Frontal cortex (tissue), 4 donors: ENCODE measurements at places on chromosomes 7 and 10. TPM values are rescaled to one million over a fixed set of nuclear protein-coding genes. Genes with fewer than 3 reads are reported as not detected.

HSPA12A gene
- total RNA-seq = 33.0 TPM

GRCh38 chr7:96823274-96823673 is 113.6 kb upstream of the SEM1 start:
- no peak for DNase-seq

DNA sequence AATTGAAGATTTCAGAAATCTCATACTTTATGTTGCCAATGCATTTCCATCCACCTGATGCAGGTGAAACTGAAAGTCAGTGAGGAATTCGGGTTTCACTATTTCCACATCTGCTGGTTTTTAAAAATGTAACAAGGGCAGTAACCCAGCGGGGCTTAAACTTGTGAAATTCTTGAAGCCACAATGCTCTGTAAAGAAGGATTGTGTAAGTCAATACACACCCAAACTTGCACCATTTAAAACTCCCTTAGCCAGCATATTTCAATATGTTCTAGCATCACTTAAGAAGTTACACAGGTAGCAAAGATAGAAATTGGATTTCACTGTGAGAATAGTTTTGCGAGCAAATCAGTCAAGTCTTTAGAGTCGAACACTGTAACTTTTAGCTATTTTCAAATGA is 386.1 kb downstream of the PLXDC2 start:
- no peak for DNase-seq

DNA sequence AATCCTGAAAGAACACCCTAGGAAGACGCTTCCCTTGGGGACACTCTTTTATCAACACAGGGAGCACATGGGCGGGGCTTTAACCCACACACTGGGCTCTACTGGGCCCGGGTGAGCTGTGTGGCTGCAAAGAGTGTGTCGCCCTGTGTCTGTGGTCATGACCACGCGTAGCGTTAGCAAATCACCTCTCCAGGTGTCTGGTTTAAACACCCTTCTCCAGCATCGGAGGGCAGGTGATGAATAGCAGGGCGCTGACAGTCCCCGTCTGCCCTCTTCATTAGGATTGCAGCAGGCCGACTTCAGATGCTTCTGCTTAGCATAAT is 127.7 kb downstream of the ADARB2 start:
- DNase-seq = no peak

- DNase-seq = peak; percentile 57
These were observed 487.7 kb downstream of the TYW1 start for GRCh38 chr7:67484244-67484751.

NPSR1 gene
- not detected for total RNA-seq

DNA sequence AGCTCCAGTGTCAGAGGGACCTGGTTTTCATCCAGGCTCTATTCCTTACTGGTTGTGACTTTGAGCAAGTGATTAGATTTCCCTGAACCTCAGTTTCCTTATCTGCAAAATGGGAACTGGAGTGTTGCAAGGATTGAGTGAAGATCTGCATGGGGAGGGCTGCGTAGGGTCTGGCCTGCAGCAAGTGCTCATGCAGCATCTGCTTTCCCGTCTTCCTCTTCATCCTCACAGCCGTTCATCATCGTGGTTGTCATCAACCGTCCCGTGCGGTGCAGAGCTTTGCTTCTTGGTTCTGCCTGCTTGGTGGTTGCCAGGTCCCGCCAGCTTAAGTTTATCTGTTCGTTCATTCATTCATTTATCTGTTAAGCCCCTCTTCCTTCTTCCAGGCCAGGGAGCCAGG is 135.0 kb downstream of the GRK5 start:
- no peak for DNase-seq

GRCh38 chr10:12852687-12853086 is 148.8 kb downstream of the CCDC3 start:
- no peak for DNase-seq

DNA sequence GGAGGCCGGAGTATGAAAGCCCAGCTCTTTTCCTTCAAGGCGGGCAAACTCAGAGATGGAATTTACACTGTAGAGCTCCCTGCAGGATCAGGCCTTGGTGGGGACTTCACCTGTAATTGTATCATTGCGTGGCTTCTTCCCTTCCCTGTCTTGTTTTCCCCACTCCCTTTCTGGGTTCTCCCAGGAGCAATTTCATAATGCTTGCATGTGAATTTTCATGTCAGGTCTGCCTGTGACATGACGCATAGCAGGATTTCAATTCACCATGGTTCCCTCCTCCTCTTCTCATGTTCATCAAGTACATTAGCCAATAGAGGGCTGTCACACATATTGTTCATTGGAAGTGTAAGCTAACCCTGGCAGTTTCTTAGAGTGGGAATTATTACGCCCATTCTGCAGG is 197.7 kb downstream of the RPS24 start:
- no peak for DNase-seq

GRCh38 chr7:41969561-41970105 is 266.7 kb upstream of the INHBA start:
- no peak for DNase-seq

DNA sequence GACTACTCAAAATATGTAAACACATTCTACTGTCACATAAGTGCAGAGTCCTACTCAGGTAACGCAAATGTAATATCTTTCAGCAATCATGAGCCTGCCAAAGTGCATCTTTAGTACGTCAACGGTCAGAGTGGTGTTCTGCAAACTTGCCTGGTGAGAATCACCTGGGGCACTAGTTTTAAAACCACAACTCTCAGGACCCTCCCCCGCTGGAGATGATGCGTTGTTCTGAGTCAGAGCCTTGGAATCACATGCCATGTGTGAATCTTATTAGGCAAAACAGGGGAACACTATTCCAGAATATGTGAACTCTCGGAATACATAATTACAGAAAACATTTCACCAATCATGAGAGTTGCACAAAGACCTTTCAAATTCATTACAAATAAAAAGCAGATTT is 115.7 kb downstream of the TPK1 start:
- DNase-seq = no peak

- no peak for DNase-seq
These were observed 60.4 kb downstream of the SEMA3A start for GRCh38 chr7:84134169-84134568.

- no peak for DNase-seq
These were observed 222.1 kb downstream of the ARHGAP12 start for GRCh38 chr10:31706464-31707092.

DNA sequence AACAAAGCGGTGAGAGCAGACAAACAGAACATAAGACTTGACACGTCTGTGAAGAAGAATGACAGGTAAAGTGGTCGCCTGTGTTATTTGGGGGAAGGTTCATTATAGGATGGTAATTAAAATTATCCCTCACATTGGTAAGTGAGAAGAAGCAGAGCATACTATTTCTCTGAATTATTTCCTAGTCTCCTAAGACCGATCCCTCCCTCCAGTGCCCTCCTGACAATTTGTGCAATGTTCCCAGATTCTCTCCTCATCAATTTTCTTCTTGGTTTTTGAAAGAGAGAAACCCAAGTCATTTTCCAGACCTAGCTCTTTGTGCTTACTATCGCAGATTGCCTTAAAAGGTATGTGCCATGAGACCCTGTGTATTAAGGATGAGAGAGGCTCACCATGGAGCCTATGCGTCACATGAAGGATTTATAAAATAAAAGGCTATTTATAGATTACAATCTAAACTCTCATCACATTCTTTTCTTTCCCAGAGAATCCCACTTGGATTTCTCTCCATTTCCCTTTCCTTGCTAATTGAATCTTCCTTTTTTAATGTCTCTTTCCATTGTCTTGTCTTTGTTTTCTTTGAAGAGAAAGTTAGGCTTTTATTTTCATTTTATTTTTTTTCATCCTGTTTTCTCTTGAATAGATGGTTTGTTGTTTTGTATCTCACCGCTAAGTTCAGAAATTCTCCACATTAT is 112.0 kb downstream of the PPP1R3A start:
- no peak for DNase-seq

CSTF2T gene
- total RNA-seq = 47.7 TPM

GPR22 gene
- 102 TPM for total RNA-seq

GPR26 gene
- 5.3 TPM for total RNA-seq

KCNIP2 gene
- total RNA-seq = 12.6 TPM

- no peak for DNase-seq
These were observed 50.9 kb downstream of the STK32C start for GRCh38 chr10:132256866-132257265.

ZNRF2 gene
- total RNA-seq = 57.1 TPM

NRF1 gene
- 19.2 TPM for total RNA-seq

FOXI2 gene
- not detected for total RNA-seq

- DNase-seq = no peak
These were observed 139.9 kb downstream of the PPP1R9A start for GRCh38 chr7:95047291-95047690.

GRCh38 chr7:81393018-81393417 is 376.8 kb downstream of the HGF start:
- no peak for DNase-seq

MXI1 gene
- 60.3 TPM for total RNA-seq

- DNase-seq = no peak
These were observed 293.2 kb upstream of the NFE2L3 start for GRCh38 chr7:25858525-25859411.

- no peak for DNase-seq
These were observed 8.9 kb downstream of the PURB start for GRCh38 chr7:44876393-44876792.

- no peak for DNase-seq
These were observed 361.5 kb upstream of the LRRTM3 start for GRCh38 chr10:66564287-66564686.

- DNase-seq = no peak
These were observed 61.0 kb downstream of the VTI1A start for GRCh38 chr10:112507988-112508387.

GRCh38 chr10:58969576-58969975 is 206.9 kb upstream of the PHYHIPL start:
- no peak for DNase-seq
